ENCODE measurements at places on chromosomes 5 and 9.

- no peak for DNase-seq
These were observed 13.8 kb upstream of the FGF18 start for GRCh38 chr5:171405615-171406014.

GRCh38 chr9:124841075-124841821, 12.0 kb upstream of the WDR38 start:
- no peak for DNase-seq

GRCh38 chr5:60226128-60226527, 332.6 kb upstream of the PDE4D start:
- no peak for DNase-seq

DNA sequence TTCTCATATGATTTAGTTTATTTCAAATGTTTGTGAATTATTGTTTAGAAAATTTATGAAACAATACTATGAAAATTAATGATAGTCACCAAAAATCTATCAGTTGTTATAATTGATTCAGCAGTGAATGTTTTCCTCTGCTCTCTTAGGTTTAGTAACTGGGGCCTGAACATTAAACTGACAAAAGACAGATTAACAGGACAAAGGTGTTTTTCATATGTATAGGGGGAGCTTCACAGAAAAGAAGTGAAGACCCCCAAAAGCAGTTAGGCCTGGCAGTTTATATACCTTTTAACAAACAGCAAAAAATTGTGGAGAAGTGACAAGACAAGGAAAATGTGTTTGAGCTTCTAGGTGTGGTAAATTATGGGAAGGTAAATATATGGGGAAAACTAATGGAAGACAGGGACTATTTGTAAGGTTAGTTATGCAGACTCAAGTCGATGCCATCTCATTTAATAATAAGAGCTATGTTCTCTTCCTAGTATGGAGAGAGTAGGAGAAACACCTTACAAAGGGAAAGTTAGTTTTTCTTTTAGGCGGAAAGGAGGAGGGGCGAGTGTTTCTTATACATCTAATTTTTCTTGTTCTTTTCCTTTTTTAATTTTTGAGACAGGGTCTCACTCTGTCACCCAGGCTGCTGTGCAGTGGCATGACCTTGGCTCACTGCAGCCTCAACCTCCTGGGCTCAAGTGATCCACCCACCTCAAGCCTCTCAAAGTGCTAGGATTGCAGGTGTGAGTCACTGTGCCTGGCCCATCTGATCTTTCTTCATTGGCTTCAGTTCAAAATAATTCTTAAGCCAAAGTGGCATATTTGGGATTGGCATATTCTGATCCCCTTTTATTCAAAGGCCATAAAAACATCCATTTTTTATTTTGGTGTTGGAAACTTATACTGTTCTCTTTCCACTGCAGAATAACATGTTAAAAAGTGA, 77.8 kb downstream of the C9orf153 start:
- DNase-seq: no peak

DNA sequence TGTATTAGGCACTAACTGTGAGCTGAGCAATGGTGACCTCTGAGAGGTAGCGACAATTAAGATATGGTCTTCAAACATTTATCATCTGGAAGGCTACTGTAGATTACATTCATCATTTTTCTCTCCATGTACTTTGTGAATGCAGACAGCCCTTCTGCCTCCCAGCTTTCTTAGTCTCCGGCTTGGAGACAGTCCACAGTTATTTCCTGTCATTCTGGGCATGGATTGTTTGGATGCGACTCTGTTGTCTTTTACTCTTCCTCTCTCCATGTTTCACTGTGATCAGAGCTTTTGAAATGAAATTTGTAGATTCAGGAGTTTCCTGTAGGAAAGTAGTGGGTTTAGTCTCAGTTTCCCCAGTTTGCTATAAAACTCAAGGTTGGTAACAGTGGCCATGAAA, 20.5 kb downstream of the DMRT2 start:
- DNase-seq: no peak

- no peak for DNase-seq
These were observed 38.5 kb downstream of the RIC1 start for GRCh38 chr9:5667391-5667790.

- DNase-seq: no peak
These were observed 360.5 kb downstream of the BNC2 start for GRCh38 chr9:16509997-16510396.

DNA sequence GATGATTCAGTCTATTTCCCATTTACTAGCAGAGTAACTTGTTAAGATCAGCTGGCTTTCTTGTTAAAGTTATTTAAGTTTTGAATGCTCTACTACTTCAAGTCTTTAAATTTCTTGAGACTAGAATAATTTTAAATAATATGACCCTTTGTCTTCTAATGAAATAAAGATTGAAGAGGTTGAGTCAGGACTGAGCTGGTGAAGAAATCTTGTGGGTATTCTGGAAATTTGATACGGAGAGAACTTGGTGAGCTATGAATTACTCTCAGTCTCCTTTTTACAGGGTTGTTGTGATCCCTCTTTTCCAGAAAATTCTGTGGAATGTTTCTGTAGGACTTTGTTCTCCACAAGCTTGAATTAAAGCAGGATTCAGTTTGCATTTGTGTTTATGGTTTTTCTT, 29.3 kb downstream of the RNF20 start:
- no peak for DNase-seq

DNA sequence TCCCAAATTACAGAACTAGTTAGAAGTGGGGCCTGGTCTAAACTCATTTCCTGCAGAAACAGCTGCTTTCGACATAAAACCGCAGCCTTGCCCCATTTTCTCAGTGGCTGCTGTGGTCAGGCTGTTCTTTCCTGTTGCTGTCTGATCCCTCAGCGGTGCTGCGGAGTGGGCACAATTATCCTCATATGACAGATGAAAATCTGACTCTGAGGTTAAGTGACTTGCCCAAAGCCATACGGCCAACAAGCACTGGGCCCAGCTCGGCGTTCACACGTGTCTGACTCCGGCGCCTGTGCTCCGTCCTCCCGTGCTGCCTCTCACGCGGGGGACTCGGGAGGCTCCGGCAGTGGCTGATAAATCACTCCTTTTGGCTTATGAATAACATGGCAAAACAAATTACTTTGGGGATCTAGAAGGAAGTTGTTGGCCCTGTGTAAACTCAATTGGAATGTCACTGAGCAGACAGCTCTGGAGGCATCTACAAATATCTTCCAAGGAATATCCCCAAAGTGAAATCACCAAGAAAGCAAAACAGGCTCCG, 142.6 kb upstream of the LMX1B start:
- DNase-seq: peak; percentile 89

- no peak for DNase-seq
These were observed 238.8 kb downstream of the ARHGAP26 start for GRCh38 chr5:143008809-143009521.
